Kidney (tissue), 22 donors: ENCODE measurements at places on chromosomes 3 and 15. TPM values are rescaled to one million over a fixed set of nuclear protein-coding genes. Genes with fewer than 3 reads are reported as not detected.

GRCh38 chr3:171384101-171384891 is 75.9 kb downstream of the TNIK start:
- no peak for DNase-seq

DNA sequence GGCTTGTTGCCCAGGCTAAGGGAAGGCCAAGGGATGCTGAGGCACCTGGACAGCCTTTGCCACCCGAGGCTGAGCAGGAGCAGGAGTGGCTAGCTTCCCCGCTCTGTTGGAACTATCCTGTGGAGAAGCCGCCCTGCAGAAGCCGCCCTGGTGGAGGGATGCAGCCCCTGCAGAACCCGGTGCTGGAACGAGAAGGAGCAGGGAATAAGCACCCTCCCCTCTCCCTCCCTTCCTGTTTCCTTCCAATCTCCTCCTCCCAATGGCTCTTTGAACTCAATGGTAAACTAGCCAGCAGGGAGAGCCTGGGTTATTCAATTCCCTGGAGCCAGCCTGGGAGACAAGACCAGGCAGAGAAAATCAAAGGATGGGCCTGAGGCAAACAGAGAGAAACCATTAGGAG is 11.8 kb upstream of the HRG start:
- DNase-seq: no peak

GRCh38 chr3:127287840-127288239 is at the start of gene PRR20G:
TSS of gene PRR20G (minus strand) at chr3:127288046. CDS start at chr3:127287365, 681 bp downstream.
- DNase-seq: no peak

GRCh38 chr3:169266351-169266750 is 397.2 kb downstream of the MECOM start:
- DNase-seq: no peak

DNA sequence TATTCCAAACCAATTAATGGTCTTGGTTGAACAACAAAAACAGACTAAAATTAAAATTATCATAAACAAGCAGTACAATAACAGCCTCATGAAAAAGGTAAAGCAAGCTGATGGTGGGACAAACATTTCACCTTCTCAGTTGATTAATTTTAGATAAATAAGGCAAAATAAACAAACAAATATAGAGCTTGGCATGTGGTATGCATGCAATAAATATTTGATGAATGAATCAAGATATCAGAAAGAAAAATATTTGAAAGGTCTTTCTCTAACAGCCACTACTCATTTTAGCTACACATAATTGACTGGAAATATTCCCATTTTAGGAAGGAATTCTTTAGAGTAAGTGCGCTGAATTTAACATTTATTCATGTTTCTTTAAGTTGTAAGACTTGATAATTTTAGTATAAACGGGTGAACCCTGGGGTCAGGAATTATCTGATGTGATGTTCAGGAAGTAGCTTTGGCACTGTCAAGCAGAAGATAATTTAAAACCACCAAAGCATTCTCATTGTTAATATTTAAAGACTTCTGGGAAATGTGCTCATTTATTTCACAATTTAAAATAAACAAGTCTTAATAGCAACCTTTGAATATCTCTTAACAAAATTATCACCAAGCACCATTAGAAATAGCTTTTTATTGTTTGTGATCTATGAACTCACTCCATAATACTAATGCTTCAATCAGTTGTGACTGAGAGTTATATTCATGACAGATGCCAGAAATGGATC is 372.3 kb upstream of the TGFBR2 start:
- DNase-seq: no peak

DNA sequence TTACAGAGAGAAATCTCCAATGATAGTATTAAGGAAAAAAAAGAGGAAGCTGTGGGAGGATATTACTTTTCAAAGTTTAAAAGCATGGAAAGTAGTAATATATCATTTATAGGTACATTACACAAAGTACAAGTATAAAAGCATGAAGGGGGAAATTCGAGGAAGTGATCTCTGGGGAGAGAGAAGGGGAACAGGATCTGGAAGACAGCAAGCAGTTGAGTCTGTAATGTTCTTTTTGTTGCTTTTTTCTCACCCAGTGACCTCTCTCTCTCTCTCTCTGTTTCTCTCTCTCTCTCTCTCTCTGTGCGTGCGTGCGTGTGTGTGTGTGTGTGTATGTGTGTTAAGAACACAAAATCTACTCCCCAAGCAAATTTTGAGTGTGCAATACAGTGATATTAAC is 10.2 kb downstream of the C3orf20 start:
- no peak for DNase-seq

GRCh38 chr15:49247556-49248110 is 77.6 kb downstream of the GALK2 start:
- DNase-seq: no peak

IL17RB gene
- 27.7 TPM for total RNA-seq

- DNase-seq: no peak
Observed at GRCh38 chr15:76208084-76208785, 103.0 kb downstream of the ETFA start.

DNA sequence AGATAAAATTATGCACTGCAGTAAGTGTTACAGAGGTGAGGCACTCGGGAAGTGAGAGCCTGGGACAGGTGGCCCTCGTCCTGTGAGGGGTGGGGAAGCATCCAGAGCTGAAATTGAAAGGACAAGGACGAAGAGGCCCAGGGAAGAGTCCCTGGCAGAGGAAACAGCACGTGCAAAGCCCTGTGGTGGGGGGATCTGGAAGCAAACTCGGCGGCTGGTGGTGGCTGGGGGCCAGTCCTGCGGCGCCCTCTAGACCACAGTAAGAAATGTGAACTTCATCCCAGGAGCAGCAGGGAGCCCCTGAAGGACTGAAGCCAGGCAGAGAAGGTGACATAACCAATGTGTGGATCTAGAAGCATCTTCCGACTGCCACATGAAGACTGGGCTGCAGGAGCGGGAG is 42.8 kb downstream of the GRIP2 start:
- DNase-seq: no peak

DNA sequence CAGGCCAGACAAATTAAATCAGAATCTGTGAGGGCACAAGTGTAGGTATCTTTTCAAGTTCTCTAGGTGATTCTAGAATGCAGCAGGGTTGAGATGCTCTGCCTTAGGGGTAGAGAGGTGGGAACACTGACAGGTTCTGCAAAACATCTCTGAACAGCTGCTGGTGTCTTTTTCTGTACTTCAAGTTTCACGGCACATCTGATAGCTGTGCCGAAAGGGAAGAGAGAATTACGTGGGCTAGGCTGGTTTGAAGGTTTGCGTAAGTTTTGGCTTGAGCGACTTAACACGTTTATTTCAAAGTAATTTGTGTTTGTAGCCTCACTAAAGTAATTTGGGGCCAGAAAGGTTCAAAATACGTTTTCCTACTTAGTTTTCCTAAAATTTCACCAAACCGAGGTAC is 22.5 kb downstream of the PXK start:
- no peak for DNase-seq

BFSP2 gene
- total RNA-seq: 0.41 TPM

SNURF gene
- total RNA-seq: 19.1 TPM

CCR1 gene
- total RNA-seq: 13.8 TPM

SLC28A1 gene
- total RNA-seq: 12.8 TPM

DNA sequence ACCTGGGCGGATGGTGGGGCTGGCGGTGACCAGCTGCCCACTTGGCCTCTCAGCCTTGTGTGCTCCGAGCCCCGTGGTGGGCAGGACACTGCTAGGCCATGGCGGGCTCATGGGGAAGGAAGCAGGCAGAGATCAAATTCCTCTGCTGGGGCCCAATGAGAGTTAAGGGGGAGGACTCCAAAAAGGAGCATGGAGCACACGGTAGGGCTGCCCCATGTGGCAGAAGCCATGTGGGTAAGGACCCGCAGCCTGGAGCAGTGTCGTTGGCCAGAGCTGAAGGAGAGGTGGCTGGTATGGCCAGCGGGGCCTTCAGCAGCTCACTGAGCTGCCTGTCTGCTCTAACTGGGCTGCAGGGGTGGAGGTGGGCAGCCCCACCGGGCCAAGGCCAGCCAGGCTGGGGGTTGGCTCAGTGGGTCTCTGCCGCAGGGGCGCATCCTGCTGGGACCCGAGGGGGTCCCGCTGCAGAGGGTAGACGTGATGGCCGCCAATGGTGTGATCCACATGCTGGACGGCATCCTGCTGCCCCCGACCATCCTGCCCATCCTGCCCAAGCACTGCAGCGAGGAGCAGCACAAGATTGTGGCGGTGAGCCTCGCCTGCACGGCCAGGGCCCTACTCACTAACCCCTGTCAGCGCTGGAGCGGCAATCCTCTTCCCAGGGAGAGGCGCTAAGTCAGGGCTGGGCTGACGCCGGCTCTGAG is 11.3 kb downstream of the STAB1 start:
- DNase-seq: no peak

DNA sequence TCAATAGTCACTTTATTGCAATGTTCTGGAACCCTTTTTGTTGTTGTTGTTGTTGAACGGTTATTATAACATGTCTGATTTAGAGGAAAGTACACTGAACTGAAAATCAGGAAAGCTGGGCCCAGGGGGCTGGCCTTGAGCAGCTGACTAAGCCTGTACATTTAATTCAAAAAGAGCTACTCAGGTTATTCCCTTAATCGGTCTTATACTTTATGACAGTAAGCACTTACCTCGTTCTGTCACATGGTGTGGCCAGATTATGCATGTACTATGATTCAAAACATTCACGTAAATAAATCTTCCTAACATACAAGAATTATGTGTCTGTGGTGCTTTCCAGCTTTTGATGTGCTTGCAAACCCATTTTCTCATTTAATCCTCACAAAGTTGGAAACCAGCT is 382.5 kb upstream of the TPRG1 start:
- no peak for DNase-seq

CACNA1D gene
- total RNA-seq: 35.7 TPM

TMEM45A gene
- total RNA-seq: 3.4 TPM

ESYT3 gene
- total RNA-seq: 5.3 TPM

AHSG gene
- total RNA-seq: not detected

GRCh38 chr3:56133423-56133822 is 334.8 kb downstream of the ERC2 start:
- DNase-seq: no peak

- DNase-seq: no peak
Observed at GRCh38 chr15:90336705-90337141, 15.4 kb upstream of the ZNF774 start.

DNA sequence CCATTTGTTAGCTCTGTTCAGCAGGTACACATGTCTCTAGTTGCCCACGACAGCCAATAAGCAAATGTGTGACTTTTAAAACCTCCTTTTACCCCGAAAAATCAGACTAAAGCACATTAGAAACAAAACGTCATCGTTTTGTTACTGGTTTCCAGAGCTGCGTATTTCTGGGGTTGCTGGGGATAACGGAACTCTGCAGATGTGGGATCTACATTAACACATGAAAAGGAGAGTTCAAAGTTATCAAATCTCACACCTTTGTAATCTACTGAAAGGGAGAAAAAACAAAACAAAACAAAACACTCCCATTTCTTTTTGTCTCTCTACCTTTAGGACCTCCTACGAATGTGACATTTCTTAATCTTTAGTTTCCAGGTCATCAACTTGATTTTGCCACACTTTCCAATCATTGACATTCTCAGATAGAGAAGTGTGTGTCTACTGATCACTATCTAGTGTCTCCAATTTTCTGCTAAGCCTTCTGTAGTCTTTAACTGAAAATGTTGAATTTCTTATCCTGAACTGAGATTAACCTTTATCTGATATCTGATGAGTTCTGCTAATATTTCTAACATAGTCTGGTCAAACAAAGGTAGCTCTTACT is 93.0 kb upstream of the TSPAN3 start:
- DNase-seq: no peak

GRCh38 chr15:77015646-77016320 is 20.9 kb downstream of the PSTPIP1 start:
- DNase-seq: no peak

DNA sequence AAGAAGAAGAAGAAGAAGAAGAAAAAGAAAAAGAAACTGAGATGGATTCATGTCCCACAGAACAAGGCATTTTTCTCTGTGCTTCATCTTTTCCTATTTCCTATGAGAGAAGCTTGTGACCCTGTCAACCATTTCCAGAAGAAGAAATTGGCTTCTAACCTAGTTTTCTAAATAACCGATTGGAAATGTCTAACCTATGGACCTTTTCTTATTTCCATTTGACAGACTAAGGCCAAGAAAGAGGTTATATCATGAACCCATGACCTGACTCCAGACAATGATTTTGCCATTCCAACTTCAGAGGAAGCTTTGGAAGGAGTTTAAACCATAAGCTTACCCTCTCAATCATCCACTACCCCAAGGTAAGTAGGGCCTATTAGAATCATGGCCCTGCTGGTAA is 16.3 kb upstream of the CSRNP1 start:
- no peak for DNase-seq

GRCh38 chr15:45307230-45307924 is 55.3 kb downstream of the SLC28A2 start:
- DNase-seq: peak; percentile 32

GRCh38 chr3:151085889-151086483 is 522 bp downstream of the MED12L start:
- DNase-seq: peak; percentile 45

- DNase-seq: peak; percentile 32
Observed at GRCh38 chr3:30544812-30545211, 61.6 kb upstream of the TGFBR2 start.

DNA sequence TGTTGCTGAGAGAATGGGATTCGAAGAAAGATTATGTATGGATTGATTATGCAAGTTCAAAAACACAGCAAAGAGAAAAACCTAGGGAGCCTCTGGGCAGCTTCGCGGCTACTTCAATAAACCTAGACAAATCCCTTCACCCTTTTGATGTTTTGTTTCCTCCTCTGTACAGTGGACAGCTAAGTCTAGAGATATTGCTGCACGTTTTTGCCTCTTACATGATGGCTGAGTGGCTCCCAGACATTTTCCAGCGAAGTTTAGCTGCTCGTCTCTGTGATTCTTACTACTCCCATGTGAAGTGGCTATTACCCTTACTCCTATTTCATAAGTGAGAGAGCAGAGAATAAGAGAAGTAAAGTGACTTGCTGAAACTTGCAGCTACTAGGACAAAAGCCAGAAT is 695.0 kb upstream of the GRM7 start:
- no peak for DNase-seq

GRCh38 chr3:13161021-13161759 is 88.0 kb upstream of the IQSEC1 start:
- DNase-seq: peak; percentile 10

DALRD3 gene
- 46.8 TPM for total RNA-seq

DNA sequence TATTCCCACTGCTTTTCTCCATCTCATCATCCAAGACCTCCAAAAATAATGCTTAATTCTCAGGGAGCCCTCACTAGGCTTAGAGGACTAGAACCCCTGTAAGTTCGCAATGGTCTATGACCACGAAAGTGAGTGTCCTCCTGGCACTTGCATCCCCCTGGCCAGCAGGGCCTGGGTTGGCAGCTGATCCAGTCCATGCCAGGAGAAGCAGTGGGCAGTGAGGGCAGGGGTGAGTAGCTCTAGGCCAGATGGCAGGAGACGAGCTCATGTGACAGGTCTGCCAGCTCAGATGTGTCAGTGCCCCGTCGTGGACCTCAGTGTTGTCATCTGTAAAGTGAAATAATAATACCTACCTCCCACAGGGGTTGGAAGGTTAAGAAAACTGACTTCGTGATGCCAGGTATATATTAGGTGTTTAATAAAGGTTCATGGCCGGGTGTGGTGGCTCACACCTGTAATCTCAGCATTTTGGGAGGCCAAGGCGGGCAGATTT is 11.1 kb downstream of the GP5 start:
- no peak for DNase-seq

- DNase-seq: no peak
Observed at GRCh38 chr3:126414961-126415660, 20.4 kb downstream of the CFAP100 start.
